ELR (cell line): ENCODE measurements at places on chromosomes 6 and 20.
A peak's percentile ranks its signal among the peaks of the same experiment; 100 is the strongest.

GRCh38 chr6:155832596-155832995 lies 377.0 kb upstream of the NOX3 start:
- DNase-seq = peak; percentile 50

- peak; percentile 30 for DNase-seq
Measured at GRCh38 chr6:46011188-46012085, 4.2 kb downstream of the CLIC5 start.

DNA sequence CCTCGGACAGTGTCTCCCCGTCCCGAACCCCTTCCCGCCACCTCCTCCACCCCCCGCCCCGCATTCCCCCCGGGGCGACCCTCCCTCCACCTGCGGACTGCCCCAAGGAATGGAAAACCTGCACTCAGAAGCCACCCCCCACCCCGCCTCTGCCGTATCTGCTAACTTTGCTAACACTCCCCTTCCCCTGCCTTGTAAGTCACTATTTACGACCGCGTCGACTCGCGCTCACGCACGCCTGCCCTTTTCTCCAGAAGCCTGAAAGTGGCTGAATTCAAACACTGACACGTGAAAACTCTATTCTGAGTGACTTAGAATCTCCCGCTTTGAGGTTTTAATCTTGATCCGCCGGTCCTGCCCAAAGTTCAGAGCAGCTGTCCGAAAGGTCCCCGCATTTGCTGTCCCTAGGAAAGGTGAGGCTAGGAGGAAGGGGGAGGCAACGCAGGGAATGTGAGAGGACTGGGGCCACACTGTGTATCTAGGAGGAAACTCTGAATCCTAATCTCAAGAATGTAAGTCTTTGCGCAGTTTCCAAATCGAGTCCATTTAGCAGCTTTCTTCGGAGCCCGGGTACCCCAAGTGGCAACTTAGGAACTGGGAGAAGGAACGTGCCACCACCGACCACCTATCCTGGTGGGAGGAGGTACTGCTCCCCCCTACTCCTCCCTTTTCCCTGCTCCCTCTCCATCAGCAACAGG lies 9.3 kb upstream of the POU3F2 start:
- DNase-seq = no peak

GRCh38 chr6:144219056-144219685 lies 66.0 kb upstream of the UTRN start:
- peak; percentile 74 for DNase-seq

DNA sequence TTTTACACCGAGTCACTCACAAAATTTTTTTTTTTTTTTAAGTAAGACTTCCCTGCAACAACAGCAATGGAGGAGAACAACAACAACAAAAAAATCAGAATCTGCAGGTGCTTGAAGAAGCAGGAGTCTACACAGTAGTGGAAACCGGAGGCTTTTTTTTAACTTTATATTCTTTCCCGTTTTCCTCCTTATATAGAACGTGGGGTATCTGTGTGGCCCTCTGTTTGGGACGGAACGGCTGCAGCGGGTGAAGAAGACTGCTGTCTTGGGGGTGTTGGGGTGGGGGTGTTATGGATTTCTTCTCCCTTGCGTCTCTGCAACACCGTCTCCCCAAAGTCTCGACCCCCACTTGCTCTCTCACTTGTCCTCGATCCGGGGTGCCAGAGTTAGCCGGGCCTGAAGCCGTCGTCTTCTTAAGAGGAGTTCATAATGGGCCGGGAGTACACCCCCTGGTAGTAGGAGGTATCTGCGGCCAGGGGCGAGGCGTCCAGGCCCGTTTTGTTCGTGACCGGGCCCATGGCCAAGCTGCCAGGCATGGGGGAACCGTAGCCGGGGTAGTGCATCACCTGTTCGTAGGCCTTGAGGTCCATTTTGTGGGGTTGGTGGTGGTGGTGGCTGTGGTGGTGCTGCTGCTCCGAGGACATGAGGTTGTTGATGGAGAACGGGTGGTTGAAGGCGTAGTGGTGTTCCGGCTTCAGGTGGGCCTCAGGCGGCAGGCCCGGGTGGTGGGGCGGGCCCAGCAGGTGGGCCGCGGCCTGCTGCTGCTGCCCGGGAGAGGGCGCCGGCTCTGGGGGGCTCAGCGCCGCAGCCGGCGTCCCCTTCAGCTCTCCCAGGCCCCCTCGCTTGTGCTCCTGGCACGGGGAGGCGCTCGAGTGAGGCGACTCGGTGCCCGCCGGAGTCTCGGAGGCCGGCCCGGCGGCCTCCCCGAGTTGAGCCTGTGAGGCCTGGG lies 2.7 kb downstream of the FOXA2 start:
- no peak for DNase-seq

DNA sequence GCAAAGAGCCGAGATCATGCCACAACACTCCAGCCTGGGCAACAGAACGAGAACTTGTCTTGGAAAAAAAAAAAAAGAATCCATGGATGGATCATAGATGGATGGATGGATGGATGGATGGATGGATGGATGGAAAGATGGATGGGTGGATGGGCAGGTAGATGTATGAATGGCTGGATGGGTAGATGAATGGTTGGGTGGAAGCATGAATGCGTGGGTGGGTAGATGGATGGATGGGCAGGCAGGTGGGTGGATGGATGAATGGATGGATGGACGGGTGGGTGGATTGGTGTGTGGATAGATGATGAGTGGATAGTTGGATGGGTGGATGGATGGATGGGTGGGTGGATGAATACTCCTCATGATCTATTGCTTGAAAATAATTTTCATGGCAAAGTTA lies 1.4 kb downstream of the JPH2 start:
- no peak for DNase-seq

DNA sequence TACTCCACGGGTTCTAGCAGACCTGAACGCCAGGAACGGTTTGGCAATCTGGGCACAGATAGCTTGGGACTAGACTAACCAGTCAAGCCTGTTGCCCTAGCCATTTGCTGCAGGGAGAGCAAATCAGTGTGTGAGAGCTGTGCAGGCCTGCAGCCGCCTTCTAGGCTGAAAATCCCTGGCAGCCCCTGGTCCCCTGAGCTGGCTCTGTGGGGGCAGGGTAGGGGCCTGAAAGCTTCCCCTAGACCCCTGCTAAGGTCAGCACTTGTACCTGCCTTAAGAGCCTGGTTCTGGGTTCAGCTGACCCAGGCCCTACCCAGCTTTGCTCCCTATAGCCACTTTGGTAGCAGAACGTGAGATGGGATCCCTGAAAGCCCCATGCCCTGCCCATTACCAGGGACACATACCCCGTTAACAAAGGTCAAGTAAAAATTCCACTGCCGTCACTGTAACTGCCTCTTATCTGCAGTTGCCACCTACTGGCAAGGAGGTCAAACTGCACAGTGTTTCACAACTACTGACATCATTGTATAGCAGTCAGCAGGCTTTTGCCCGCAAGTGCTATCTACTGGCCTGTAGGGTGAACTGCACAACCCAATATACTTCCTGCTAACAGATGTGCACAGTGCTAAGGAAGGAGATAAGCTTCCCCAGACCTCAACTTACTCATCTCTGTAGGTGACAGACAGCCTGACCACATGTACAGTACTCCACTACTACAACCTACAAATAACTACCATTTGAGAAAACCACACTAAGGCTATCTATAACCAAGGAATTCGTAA lies 95.1 kb upstream of the OLIG3 start:
- DNase-seq = peak; percentile 69

DNA sequence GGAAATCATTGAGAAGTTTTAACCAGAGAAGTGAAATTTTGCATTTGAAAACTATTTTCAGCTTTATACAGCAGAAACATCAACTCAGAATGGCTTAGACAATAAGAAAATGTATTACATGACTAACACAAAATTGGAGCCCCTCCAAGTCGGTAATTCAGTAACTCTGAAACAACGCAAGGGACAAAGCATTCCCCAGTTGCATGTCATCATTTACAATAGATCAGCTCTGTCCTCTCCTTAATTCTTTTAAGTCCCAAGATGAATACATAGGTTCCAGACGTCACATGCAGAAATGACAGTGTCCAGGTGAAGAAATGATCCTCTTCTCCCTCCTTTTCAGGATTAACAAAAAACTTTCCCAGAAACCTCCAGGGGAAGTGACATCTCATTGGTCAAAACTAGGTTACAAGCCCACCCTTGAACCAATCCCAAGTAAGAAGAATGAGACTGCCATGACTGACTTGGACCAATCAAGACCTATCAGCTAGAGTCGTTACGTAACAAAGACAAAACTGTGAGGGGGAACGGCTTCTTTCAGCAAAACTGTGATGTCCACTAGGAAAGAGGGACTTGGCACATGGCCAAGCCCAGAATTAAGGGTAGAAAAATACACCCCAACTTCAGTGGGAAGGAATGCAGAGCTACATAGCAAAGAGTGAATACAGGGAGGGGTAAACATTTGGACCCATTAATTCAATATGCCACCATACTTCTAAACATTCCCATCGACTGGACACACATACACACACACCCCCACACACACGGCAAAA lies 149.8 kb upstream of the PRND start:
- no peak for DNase-seq
